ENCODE measurements at places on chromosomes 6 and 20.

DNA sequence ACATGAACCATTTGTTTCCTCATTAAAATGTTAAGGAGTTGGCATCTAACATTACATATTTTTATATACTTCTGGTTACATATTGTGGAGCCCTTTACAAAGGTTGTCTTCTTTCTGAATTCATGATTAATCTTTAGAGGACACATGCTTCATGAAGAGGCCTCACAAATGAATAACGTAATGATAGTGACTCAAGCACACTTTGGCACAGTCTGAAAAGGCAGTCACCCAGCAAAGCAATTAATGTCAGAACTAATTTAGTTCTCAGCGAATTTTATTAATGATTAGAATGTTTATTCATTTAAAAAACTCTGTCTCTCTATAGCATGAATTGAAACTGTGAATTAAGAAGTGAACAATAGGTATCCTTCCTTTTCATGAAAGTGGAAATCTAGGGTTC, 854.2 kb downstream of the PHF3 start:
- no peak for DNase-seq

DNA sequence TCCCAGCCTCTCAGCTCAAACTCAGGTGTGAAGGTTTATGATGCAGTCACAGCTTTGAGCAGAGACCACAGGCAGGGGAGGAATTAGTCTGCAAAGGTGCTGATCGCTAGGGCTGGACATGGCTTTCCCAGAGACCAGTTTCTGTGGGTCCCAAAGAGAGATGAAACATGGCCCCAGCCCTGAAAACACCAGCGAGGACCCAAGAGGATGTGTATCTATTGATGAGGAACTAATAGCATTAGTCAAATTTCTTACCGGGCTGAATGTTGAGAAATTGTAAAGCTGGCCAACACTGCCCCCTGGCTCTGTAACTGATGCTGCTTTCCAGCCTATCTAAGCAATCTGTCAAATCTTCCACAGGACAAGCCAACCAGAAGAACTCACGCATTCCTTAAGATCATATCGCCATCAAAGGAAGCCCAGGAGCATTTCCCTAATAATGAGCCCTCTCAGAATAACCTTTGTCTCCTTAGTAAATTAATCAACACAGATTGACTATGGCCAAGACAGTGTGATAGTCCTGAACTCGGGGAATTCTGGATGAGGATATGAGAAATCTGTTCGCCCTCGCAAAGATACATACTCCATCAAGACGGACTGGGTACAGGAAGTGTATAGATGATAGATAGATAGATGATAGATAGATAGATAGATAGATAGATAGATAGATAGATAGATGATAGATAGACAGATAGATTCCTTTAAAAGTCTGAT, 7.8 kb upstream of the ACSS1 start:
- peak; percentile 23 for DNase-seq

DNA sequence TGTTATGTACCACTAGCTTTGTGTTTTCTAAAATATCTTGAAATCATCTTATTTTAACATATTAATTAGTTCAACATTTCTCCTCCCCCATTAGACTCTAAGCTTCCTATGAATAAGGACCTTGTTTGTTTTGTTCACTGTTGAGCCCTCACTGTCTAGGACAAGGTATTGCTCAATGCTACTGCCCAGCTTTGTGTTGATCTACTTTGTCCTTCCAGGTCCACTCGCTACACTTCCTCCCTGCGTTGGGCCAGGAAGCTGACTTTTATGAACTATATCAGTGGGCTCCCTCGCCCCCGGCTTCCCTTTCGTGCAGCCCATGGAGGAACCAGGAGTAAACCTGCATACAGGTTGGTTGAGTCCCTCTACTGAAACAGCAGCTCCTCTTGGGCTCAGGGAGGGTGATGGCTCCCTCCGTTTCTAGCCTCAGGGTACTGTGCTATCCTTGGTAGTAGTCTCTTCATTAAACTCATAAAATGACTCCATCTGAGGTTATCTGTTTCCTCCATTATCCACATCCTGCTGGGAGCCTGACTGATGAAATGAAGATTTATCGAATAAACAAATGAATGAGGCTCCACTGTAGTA, 272.5 kb downstream of the CLIC5 start:
- DNase-seq: no peak

GRCh38 chr6:145897552-145897951, 66.6 kb downstream of the SHPRH start:
- DNase-seq: no peak

- no peak for DNase-seq
Measured at GRCh38 chr20:40331807-40332560, 357.1 kb downstream of the MAFB start.

DNA sequence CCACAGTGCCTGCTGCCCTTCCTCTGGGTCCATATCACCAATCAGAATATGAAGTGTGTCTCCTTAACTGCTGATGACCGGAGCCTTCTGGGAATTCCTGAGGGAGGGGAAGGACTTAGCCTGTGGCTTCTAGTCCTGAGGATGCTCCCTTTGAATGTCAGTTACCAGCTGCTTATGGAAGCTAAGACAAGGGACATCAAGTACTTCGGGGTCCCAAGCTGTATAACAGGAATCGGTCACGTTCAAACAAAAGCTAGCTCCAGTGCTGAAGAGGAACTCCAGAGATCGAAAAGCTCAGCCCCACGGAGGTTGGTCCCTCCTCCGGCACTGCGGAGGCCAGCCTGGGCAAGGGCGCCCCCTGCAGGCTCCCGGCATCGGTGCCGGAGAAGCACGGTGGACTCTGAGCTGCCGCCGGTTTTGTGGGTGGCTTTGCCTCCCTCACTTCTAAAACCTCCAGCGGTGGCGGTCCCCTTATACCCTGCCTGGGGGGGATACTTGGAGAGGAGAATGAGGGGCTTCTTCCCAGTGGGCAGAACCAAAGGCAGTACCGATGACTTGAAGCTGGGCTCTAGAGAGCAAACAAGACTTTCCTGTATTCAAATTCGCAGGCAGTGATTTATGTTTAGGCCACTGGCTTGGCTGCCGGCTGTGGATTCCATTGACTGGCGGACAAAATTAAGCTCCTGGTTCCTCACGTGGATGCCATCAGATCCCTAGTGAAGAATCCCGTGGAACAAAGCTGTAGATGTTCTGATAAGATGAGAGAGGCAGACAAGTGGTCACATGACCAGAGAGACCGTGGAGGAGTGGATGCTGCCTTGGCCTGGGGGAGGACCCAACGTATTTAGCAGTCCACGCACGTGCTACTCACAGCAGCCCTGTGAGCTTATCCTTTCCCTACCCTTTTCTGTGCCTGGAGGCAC, 16.2 kb upstream of the UBR2 start:
- DNase-seq: peak; percentile 82

GRCh38 chr6:70107852-70108629, 194.8 kb downstream of the COL9A1 start:
- no peak for DNase-seq

GRCh38 chr20:56222945-56223344, 25.6 kb upstream of the MC3R start:
- no peak for DNase-seq

GRCh38 chr20:54642864-54643667, 167.7 kb downstream of the DOK5 start:
- DNase-seq: no peak

DNA sequence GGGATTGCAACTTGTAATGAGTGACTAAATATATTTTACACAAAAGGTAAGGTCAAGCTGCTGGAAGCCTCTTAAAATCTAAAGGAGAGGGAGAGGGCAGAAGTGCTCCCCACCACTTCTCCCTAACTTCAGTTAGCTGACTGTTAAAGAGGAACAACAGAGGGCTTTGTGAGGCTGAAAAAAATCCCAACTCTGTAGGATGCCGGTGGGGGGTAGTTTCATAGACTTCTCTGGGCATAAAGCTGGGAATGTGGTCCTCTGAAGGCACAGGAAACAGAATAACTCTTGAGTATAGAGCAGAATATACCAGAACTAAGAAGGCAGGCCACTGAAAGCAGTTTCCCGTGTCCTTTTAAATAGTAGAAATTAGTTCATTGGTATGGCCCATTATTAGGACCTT, 71.6 kb downstream of the KIF6 start:
- DNase-seq: no peak

- DNase-seq: no peak
Measured at GRCh38 chr6:21393441-21394165, 199.9 kb upstream of the SOX4 start.

- no peak for DNase-seq
Measured at GRCh38 chr6:158707120-158707820, 57.4 kb downstream of the SYTL3 start.

DNA sequence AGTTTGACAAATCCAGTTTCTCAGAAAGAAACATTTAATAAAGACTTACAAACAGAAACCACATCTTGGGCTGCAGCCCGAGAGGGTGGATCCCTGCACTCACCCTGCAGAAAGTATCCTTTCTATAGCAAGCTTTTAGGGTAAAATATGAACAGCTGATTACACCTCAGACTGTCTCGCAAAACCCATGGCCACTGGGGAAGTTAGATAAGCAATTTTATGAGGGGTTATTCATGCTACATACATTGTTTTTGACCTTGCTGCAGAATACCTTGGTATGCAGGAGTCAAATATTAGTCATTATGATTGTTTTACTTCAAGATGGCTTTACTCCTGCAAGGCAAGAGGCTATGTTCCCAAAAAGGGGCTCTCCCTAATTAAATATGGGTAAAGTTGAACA, 126.9 kb downstream of the OR2B2 start:
- no peak for DNase-seq

DNA sequence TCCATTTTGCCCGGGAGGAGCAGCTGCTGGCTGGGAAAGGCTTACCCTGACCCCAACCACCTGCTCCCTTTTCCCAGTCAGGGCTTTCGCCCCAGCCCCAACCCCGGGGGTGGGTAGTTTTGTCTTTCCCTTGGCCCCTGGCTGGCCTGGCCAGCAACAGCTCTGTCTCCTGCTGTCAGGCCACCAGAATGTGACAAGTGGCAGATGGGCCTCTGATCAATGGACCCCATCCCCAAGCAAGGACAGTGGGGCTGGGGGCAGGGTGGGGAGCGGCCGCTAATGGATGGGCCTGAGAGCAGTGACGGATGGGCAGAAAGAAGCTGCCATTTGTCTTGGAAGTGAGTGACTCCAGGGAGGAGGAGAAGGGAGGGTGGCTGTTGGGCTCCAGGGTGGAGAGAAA, 121.6 kb downstream of the DHX35 start:
- DNase-seq: no peak

DNA sequence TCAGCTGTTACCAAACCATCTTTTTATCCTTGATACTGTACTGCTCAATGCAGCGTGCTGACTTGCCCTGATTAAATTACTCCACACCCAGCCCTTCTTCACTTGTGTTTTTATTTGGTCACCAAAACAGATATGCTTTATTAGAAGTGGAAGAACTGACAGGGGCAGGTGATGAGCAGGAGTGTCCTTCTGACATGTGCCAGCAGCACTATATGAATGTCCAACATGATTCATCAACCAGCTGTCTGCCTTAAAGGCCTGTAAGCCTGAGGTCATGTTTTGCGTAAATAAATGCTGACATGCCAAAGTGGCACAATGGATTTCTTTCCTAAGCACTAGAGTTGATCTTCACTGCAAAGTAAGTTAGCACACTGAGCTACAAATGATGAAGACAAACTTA, 15.4 kb downstream of the POPDC3 start:
- no peak for DNase-seq

- DNase-seq: no peak
Measured at GRCh38 chr6:32529697-32530430, at the start of gene HLA-DRB5. Gene HLA-DRB5, minus strand, starts transcription at chr6:32530287. Its CDS starts 63 bp downstream, at chr6:32530224.

GRCh38 chr6:131894493-131895424, 56.4 kb downstream of the CCN2 start:
- DNase-seq: no peak

DNA sequence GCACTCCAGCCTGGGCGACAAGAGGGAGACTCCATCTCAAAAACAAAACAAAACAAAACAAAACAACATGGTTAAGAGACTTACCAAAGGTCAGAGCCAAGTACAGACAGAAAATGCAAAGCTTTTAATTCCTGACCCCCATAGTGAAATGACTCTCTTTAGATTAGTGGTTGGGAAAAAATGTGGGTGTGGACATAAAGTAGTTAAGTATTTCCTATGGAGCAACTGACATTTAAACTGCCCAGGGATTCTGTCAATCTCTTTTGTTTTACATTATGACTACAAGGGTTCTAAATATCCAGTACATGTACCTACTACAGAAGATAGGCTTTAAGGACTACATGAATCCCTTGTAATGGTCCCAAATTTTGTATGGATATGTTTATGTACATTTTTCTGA, 75.1 kb downstream of the IRAK1BP1 start:
- no peak for DNase-seq

GRCh38 chr20:59831024-59831915, 102.2 kb downstream of the SYCP2 start:
- DNase-seq: no peak

DNA sequence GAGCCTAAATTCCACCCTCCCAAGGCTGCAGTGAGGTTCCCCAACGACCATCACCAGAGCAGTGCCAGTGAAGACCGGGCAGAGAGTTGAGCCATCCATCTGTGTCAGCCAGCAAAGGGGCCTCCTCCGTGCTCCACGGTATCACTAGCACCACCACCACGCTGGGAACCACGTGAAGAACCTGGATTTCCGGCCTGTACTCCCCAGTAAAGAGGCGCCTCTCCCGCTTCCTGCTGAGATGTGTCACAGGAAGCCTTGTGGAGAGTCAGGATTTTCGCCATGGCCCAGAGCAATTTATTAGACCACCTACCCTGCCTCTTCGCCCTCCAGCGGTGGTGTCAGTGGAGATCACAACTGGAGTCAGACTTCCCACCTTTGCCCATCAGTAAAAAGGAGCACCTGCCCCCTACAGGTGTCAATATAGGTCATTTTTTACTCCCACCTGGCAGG, 28.8 kb downstream of the CPXM1 start:
- no peak for DNase-seq

DNA sequence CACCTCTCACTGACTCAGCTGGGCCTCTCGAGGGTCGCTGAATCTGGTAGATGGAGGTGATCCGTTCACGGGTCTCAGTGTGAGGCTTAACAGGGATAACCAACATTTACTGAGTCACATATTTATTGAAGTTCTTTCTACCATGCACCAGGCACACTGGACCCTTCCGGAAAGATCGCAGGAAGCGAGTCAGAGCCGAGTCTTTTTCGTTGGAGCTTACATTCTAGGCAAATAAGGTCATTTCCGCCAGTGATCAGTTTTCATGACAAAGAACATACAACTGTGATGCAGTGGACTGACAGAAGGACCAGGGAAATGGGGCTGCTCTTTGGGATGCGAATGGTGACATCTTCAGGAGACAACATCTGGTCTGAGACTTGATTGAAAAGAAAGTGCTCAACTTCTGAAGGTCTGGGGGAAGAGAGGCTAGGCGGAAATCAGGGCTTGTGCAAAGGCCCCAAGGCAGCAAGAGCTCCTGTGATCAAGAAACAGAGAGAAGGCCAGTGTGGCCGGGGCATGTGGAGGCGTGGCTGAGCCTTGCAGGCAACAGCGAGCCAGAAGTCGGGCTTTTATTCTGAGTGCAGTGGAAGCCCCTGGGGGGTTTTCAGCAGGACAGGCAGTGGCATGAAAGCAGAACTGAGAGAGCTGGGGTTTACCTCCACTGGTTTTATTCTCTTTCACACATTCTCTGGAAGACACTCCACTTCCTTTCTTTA, 56.7 kb downstream of the APCDD1L start:
- no peak for DNase-seq
